ACHN (cell line): ENCODE measurements at places on chromosomes 4 and X.

DNA sequence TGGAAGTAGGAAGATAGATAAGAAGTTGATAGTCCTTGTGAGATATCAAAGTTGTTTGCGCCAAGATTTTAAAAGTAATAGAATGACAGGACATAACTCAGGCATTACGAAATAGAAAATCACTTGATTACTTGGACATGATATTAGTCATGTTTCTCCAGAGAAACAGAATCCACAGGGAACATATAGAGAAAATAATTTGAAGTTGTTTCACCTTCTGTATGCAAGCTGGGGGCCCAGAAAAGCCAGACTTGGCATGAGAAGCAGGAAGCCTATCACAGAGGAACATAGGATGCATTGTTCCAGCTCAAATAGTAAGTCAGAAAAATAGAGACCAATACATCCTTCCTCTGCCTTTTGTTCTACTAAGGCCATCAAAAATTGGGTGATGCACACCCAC lies 715.9 kb downstream of the TECRL start:
- no peak for DNase-seq

GRCh38 chr4:74855879-74856278 lies 61.6 kb upstream of the BTC start:
- DNase-seq, result no peak

- no peak for DNase-seq
Observed at GRCh38 chr4:109511414-109511813, 48.6 kb upstream of the MCUB start.

GRCh38 chr4:113662581-113662980 lies 99.0 kb downstream of the CAMK2D start:
- DNase-seq, result no peak

DNA sequence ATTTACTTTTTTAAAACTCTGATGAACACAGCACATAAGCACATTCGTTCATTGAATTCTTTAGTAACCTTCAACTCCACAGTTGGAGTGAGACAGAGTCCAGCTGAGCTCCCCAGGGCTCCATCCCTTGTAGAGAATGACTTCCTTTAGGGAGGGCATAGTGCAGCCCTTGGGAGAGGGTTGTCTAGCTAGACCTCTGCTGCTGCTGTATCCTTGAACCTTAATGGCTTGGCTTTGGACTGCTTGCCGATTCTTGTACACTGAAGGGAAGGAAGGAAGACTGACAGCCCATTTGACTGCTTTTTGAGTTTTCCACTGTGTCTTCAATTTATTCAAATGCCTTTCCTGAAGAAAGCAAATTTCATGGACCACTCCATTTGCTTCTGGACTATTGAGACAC lies 19.4 kb upstream of the FGG start:
- DNase-seq, result no peak

DNA sequence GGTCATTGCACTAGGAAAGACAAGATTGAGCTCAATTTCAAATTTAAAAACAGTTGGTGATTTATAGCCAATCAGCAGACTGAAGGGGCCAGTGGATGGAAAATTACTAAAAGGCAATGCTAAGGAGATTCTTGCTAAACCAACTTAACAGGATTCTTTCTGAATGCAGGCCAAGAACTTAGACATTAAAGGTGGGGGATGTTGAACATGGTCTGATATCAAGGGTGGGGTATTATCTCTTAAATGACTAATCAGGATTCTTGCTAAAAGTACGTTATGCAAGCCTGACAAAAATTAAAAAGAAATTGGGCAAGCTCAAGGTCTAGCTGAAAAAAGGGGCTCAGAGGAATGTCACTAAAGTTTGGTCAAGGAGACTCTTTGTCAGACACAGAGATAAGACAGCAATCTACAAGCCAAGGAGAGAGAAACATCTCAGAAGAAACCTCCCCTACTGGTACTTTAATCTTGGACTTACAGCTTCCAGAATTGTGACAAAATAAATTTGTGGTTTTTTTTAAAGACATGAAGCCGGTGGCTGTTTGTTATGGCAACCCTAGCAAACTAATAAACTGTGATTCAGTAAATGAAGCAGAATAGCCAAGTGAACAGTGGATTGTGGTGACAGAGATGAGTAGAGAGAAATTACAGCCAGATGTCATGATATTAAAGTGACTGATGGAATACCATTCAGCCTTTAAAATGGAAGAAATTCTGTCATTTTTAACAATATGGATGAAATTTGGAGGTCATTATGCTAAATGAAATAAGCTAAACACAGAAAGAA lies 120.3 kb upstream of the KLHL4 start:
- no peak for DNase-seq

GRCh38 chr4:53497487-53498244 lies 93.6 kb downstream of the LNX1 start:
- no peak for DNase-seq

GRCh38 chr4:129578336-129578735 lies 482.4 kb downstream of the C4orf33 start:
- no peak for DNase-seq

DNA sequence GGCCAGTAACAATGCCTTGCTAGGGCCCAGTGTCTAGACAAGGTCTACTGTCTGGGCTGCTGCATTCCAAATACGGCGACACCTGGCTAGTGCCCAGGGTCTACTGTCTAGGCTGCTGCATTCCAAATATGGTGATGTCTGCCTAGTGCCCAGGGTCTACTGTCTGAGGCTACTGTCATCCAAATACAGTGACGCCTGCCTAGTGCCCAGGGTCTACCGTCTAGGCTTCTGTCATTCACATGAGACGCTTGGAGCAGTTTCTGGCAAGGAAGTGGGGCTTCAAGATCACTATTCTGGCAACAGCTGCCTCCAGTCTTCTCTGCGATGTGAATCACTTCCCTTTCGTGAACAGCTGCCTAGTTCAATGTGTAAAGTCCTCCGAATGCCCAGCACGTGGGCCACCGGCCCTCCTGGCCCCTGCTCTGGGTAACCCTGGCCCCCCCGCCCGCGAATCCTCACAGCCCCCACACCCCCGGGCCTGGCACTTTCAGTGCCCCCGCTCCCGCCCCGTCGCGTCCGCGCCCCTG lies 12.7 kb downstream of the ACOX3 start:
- no peak for DNase-seq

DNA sequence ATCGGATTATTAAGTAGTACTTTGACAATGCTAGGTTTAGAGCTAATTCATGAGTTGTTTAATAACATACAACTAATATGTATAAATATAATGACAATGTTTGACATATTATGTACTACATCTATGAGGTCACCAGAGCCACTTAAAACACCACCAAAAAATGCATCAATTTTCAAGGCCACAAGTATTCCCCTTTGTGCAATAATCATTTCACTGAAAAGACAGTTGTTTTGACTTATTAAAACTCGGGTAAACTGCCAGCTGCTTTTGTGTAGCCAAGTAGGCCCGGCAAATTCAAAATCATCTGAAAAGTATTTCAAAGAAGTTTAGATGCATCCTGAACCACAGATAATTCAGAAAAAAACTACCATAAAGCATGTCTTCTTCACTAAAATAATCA lies 48.7 kb downstream of the CLOCK start:
- no peak for DNase-seq

- no peak for DNase-seq
Observed at GRCh38 chr4:146112389-146112788, 63.1 kb upstream of the LSM6 start.

- DNase-seq, result no peak
Observed at GRCh38 chr4:4961936-4962335, 57.3 kb downstream of the CYTL1 start.

GRCh38 chr4:1019729-1020470 lies 8.5 kb downstream of the FGFRL1 start:
- DNase-seq, result no peak

GRCh38 chrX:37800717-37801116 lies 20.9 kb downstream of the CYBB start:
- DNase-seq, result no peak

DNA sequence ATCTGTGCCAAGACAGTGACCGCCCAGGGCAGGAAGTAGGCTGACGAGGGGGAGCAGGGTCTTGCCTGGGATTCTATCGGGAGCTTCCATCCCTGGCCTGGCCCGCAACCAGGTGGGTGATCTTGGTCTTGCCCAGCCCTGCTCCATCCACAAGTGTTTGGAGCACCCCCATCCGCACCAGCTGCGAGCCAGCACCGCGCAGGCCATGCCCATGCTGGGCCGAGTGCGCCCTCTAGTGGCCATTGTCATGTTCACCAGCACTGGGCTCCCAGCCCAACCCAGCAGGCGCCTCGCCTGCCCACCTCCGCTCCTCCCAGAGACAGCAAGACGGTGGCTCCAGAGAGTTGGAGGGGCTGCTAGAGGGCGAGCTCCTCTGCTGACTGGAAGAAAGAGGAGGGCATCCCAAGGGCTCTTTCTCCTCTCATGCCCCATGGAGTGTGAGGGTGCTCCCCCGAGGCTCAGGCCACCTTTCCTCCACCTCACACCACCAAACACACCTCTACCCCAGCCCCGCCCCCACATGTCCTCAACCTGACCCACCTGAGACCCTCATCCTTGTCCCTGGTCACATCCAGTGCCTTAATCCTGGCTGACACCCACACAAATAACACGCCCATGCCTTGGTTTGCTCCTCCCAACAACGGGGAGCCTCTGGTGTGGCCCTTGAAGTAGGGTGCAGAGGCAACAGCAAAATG lies 9.8 kb upstream of the ATP2B3 start:
- DNase-seq, result peak; percentile 59

- DNase-seq, result no peak
Observed at GRCh38 chr4:1321946-1322650, 24.9 kb upstream of the UVSSA start.

DNA sequence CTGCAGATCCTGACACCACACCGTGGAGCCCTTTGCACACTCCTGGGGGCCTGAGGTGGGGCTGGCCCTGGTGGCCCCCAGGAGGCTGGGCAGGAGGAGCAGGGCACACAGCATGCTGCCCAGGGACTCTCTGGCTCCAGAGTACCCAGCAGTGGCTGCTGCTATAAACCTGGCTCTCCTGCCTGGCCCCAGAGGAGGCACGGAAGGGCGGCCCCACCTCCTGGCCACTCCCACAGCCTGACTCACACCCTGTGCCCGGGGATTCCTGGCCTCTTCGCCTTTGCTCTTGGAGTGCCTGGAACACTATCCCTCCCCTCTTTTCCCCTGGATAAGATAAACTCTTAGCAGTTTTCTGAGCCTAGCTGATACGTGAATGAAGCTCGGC lies at the start of gene PSAPL1:
Gene PSAPL1, minus strand, starts transcription at position 165 of the 385 bp plus-strand sequence. Its CDS starts 51 bp downstream, at position 114.
- DNase-seq, result peak; percentile 37

- DNase-seq, result no peak
Observed at GRCh38 chr4:124907881-124908280, 195.3 kb upstream of the ANKRD50 start.

GRCh38 chr4:73707269-73707875 lies 33.0 kb upstream of the CXCL8 start:
- no peak for DNase-seq

- DNase-seq, result no peak
Observed at GRCh38 chrX:48573690-48574269, 504 bp upstream of the RBM3 start.

DNA sequence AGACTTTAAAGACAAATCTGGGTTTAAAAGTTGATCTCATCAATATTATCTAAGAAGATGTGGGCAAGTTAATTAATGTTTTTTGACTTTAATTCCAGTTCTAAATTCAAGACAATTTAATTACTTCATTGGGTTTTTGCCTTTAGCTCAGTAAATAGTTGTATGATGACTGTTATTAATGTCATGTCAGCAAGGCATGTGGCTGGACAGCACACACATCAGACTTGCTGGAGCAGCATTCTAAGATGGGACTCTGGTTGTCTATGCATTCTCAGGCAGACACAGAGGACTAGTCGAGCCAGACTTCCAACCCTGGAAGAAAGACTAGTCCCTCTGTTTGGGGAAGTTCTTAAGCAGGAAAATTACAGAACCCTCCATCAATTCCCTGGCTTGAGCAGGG lies 180.7 kb upstream of the GK2 start:
- no peak for DNase-seq

GRCh38 chr4:34964613-34965012 lies 1279.7 kb downstream of the ARAP2 start:
- DNase-seq, result no peak

- DNase-seq, result no peak
Observed at GRCh38 chr4:101127176-101127790, 220.0 kb downstream of the PPP3CA start.

DNA sequence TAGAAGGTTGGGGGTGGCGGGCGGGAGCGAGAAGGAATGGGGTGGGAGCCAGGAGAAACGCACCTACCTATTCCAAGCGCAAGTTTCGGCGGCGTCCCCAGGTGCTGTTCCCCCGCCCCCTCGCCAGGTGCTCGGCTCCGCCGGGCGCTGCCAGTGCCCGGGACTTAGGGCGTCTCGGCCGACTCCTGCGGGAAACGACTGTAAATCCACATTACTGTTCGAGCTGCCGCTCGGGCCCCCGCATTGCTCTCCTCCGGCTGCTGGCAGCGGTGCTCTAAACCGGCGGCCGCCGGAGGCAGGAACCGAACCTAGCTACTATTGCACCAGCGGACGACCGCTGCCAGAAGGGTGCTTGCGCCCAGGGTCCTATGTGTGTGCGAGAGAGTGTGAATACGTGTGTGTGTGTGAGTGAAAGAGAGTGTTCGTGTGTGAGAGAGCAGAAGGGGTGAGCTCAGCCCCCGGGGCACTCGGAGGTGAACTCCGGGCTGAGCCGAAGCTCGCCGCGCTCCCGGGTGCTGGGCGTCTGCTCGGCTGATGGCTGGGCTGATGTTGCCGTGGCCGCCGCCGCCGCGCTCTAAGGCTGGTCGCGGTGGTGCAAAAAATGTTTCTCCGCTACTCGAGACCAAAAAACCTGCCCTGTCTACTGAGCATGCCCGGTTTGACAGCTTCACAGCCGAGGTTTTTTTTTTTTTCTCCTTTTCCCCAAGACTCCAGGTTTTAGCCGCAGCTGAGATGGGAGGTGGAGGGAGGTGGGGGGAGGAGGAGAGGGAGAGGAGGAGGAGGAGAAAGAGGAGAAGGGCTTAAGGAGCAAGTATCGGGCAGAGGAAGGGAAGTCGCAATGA lies 115.7 kb upstream of the TEX13C start:
- peak; percentile 38 for DNase-seq

DNA sequence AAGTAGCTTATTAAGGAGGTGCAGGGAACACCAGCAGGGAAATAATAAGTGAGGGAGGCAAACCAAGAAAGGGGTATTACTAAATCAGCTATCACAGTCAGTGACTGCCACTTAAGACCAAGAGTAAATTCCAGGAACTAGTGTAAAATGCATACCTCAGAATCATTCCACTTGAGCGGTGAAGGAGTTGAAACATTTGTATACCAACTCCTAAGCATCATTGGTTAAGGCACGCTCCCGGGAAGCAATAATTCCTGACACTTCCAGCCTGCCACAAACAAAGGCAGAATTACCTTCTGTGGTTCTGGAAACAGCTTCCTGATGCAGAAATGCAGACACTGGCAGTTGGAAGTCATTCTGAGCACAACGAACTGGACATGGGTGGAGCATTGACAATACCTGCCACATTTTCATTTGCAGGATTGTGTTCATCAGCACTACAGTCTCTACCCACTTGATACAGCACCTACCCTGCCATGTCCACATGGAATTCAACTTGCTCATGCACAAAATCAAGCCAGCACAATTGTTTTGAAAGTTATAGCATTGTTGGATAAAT lies 82.1 kb downstream of the PPP1R2C start:
- DNase-seq, result peak; percentile 4

DNA sequence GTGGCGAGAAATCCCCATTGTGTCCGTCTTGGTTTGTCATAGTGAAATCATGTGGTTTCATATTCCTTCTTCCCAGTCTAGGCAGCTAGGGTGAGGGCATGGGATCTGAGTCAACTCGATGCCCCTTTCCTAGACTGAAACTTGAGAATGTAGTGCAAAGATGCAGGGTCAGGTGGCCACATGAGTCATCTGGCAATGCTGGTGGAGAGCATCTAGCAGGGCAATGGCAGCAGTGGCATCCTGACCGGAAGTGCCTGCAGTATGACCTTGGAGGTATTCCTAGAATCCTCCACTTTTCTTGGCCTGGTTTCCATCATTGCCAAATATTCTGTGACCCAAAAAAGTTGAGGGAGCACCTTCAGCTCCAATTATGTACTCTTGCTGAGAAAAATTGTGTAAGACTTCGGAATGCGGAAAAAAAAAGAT lies 39.1 kb upstream of the TMEM184C start:
- peak; percentile 60 for DNase-seq
